HT-29 (cell line): ENCODE measurements at places on chromosomes 12 and 14. TPM values are rescaled to one million over a fixed set of nuclear protein-coding genes. Genes with fewer than 3 reads are reported as not detected.

PZP gene
- total RNA-seq: not detected in 2 replicates

- DNase-seq: no peak
Measured at GRCh38 chr12:102182635-102183034, 15.0 kb downstream of the PMCH start.

DNA sequence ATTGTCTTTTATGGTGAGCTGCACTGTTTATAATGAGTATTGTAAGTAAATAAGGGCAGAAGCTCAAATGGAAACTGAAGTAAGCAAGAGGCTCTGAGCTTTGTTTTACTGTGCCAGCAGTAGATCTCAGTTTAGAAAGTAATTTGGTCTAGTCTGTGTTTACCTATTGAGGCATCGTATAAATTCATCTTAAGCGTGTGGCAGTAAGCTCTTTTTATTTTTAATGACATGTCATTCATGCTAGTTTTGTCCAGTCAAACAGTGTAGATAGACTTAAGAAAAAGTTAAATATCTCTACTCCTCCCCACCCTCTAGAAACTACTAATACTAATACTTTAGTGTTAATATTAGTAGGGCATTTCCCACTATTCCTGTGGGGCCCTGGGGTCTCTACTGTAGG is 2.0 kb downstream of the ANO6 start:
- DNase-seq: no peak

GRCh38 chr12:50859621-50860310 is 17.0 kb downstream of the TMPRSS12 start:
- no peak for DNase-seq

GRCh38 chr14:90242444-90242843 is 13.9 kb upstream of the PSMC1 start:
- no peak for DNase-seq

DNA sequence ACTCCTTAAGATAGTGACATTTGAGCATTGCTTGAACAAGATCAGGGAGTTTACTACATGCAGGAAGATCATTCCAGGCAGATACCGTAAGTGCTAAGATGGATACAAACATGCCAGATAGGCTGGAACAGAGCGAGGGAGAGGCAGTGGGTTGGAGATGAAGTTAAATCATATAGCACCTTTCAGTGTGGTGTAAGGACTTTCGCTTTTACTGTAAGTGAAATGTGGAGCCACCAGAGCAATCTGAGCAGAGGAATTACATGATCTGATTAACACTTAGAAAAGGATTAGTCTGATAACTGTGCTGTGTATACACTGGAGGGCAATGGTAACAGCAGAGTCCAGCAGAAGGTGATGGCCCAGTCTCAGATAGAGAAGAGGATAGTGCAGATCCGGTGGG is 163.0 kb upstream of the SSTR1 start:
- no peak for DNase-seq

DNA sequence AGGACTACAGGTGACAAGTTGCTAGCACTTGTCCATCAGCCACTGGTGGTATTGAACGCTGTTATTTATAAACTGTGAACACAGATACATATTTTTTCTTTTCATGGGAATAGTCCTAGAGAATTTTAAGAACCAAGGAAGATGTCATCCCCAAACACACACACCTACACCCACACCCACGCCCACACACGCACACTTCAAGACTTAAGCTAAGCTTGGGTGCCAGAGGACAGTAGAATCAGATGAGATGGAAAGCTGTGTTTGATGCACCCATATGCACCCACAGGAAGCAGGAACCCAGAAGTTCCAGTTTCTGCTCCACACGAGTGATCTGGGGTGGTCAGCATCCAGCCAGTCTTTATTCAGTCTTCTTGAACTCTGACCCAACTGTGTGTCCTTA is 348.3 kb downstream of the KCNH5 start:
- no peak for DNase-seq

RIMBP2 gene
- 0.34 and 0.97 TPM in 2 replicates for total RNA-seq

DNA sequence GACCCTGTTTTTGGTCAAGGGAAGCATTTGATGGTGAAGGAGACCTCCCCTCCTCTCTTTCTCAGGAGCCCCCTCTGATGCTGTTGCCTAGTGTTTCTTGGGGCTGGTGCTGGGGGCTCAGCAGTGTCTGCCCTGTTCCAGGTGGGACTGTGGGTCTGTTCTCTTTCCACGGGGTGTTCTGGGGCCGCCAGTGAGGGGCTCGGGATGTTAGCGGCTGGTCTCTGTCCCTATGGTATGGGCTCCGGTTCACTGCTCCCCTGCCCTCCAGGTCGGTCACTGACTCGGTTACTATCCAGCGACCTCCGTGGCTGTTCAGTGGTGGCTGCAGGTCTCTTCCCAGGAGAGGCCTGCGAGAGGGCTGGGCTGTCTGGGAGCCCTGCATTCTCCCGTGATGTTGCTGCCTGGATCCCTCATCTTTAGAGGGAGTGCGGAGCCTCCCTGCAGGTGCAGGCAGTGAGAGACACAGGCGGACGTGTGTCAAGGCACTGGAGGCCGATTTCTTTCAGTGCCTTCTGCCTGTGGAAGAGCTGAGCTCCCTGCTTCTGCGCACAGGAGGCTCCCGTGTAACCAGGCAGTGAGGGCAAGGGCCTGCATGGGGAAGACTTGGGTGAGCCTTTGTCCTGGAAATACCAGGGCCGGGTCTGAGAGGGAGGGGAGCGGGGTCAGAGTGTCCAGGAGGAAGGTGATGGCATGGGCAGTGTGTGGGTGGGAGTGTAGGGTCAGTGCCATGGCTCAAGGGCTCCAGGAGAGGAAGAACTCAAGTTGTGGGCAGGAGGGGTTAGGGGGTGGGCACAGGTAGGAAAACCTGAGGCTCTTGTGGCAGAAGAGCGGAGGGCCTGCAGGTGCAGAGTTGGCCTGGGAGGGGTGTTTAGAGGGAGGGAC is 362.6 kb downstream of the TMEM121 start:
- DNase-seq: no peak
